ENCODE measurements at places on chromosomes 16 and 17.

GRCh38 chr16:24163935-24164334 lies 92.2 kb upstream of the CACNG3 start:
- DNase-seq, result no peak

DNA sequence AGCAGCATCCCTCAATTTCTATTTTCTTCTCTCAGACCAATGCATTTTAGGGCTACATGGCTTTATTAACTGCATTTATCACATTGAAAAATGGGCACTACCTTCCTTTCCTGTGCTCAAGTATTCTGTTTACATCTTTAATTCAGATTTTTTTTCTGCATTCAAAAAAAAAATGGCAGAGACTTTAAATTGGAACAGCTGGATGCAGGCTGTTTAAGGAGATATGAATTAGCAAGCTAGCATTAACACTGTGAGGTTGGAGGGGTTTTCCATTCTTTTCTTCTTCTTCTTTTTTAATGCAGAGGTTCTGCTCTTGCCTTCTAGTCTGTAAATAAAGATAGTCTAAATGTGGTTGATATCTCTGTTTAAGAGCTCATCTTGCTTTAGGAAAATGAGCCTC lies 242.9 kb upstream of the RBFOX1 start:
- no peak for DNase-seq

DNA sequence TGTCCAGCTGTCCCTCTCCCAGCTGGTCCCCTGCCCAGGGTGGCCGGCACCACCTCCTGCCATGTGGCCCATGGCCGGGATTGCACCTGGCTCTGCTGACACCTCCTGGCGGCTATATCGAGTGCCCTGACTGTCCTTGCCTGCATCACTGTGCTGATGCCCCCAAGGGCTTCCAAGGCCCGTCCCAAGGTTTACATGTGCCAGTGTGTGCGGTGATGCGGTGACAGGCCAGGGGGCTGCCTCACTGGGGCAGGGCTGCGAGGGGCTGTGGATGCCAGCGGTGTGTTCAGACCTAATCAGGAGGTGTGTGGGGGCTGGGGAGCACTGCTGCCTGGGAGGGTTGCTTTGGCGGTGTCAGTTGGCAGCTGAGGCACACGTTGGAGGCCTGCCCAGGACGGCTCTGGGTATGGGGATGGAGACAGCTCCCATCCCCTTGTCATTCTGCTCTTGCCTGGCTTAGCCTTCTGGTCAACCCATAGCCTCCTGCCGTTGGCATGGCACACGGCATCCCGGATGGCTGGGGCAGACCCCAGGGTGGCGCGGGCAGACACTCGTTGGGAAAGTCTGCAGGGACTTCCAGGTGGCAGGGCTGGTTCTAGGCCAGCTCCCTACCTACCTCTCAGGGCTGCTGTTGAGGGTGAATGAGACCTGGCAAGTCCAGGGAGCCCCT lies 5.5 kb downstream of the MAP2K3 start:
- no peak for DNase-seq

DNA sequence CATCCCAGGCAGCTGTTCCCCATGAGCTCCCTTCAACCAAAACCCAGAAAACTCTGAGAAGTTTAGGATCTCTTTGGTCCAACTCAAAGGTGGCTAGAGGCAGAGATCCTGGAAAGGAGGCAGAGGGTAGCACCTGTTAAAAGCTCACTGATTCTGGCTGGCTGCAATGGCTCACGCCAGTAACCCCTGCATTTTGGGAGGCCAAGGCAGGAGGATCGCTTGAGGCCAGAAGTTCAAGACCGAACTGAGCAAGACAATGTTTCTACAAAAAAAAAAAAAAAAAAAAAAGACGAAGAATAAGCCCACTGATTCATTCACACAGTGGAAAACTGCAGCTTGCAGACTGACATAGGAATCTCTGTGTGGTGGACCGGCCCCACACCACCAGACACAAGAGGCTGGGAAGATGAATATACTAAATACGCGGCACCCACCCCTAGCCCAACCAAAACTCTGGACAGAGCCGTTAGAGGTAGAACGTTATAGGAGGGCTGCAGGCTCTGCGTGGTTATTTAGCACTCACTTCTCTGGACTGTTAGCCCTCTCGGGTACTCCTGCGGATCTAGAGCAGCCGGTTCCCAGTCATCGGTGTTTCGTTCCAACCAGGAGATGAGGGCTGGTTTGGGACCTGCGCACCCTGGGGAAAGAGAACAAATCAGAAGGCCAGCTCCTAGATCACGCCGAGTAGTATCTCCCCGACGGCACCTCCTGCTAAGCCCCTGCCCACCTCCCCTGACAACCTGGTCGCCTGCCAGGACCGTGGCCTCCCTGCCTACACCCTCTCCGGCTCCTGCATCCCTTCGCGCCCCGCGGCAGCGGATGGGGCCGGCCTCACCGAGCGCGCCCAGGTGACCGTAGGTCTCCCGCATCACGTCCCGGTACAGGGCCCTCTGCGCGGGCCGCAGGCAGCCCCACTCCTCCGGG lies 925 bp downstream of the ZNF689 start:
- DNase-seq, result no peak

DNA sequence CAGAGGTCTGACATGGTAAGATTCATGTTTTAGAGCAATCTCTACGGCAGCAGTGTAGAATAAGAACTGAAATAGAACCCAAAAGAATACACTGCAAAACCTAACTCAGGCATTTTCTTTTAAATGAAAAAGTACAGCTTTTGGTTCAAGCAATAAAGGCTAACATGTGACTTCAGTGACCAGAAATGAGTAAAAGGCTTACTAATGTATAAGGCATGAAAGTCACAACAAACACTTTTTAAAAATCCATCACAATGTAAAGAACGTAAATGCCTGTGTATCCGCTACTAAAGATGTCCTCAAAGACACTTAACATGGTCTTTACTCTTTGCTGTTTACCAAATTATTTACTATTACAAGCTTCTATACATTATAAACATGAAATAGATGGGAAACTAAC lies 16.6 kb downstream of the KIAA0753 start:
- DNase-seq, result no peak

GRCh38 chr16:87369117-87369765 lies 14.3 kb downstream of the FBXO31 start:
- DNase-seq, result no peak

GRCh38 chr17:562174-562573 lies 152.5 kb downstream of the VPS53 start:
- no peak for DNase-seq

DNA sequence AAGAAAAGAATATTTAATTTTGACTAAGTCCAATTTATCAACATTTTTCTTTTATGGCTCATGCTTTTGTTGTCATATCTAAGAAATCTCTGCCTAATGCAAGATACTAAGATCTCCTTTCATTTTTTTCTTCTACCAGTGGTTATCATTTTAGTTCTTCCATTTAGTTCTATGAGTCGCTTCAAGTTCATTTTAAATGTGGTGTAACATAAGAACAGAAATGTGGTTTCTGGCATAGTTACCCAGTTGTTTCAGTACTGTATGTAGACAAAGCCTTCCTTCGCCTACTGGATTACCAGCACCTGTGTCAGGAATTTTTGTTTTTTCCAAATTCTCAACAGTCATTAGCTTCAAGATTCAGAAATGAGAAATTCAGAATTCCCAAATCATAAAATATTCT lies 175.7 kb downstream of the PARN start:
- DNase-seq, result peak; percentile 27

GRCh38 chr16:30699615-30700099 lies 686 bp downstream of the SRCAP start:
- DNase-seq, result no peak

- no peak for DNase-seq
Measured at GRCh38 chr16:89097392-89097772, 3.7 kb downstream of the ACSF3 start.

DNA sequence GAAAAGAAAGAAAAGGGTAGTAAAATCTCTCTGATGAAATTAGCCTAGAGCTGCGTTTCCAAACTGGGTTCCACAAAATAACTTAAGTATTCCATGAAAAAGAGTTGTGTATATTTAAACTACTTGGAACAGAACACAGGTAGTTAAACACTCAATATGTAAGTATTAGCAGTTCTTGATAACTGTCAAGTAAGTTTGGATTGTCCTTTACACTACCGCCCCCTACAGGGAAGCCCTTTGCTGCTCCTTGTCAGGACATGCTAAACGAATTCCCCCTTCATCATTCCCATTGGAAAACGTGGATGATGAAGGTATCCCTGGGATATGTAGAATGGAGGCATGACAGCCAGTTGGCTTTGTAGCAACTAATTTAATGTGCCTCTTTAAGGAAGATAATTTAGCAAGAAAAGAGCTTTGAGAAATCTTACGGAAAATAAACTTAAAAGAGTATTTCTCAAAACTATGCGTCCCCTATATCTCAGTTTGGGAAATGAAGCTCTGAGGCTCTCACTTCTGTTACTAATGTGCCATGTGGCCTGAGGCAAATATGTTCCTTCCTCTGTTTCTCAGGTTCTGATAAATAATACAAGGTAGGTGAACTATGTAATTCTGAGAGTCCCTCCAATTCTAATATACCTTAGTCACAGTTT lies 18.8 kb downstream of the NCBP3 start:
- peak; percentile 49 for DNase-seq

DNA sequence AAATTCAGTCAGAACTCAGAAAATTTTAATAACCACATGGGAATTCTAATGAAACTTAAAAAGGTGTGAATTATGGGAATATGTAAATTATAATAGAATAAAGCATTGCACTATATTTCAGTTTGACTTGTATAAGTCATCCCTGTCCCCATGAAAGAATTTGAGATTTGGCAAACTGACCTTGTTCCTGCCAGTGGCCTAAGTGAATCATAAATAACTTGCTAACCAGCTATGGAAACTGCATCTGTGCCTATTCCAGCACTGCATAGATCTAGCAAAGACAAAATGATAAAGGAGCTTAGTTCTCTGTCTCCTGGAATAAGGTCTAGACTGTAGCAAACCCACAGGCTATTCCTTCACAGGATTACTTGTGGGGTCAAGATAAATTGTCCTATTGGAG lies 106.8 kb upstream of the NOG start:
- DNase-seq, result no peak

DNA sequence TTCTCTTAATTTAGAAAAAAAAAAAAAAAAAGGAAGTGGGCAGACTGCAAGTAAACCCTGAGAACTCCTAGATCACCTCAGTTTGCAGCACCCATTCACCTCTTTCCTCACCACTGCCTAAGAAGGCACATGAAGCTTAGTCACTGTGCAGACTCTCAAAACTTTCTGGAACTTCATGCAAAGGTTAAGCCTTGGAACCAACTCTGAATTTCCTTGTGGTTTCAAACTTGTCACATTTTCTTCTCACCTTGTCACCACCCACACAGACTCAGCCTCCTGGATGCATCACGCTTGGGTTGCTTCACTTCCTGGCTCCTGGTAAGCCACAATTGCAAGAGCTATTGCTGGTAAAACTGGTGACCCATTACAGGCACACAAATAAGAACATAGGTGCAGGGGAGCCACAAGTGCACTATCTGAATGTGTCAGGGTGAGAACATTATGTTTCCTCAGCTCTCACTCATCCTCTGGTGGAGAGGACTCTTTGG lies 15.0 kb upstream of the CPD start:
- no peak for DNase-seq

DNA sequence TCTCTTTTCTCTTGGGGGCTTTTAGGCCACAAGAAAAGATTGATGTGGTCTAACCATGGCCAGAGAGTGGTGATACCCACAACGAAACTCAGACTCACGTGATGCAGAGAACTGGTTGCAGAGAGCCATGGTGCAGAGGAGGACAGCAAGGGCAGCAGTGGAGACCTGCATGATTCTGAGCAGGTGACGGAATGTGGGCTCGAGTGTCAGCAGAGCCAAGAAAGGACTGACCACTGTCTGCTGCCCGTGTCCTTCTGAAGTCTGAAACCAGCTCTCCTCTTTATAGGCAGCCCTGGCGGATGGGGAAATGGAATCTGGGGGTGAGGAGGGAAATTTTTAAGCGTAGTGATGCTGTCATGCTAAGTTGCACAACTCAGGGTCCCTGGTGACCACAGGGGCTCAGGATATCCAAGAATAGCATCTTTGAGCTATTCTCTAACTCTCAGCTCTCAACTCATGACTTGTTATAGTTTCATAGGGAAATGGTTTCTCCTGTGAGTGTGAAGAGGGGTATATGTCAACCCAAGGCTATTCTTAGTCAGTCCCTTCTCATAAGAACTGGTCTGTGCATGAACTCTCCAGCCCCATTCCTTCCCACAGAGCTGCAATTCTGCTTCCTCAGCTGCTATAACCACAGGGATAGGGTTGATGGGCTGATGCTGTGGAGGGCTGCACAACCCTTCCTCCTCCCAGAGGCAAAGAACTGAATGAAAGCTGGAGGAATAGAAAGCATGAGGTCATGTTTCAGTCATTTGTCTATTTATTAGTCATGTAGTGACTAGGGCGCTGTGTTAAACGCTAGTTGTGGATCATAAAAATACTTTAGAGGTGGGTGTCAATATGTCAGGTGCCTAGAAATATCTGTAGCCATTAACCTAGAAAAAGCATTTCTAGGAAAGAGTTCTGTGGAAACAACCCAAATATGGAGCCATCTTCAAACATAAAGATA lies at the start of gene CCL3:
TSS of gene CCL3 (minus strand) at position 256 of the 949 bp plus-strand sequence. CDS start at position 171, 85 bp downstream.
- DNase-seq, result no peak

- DNase-seq, result no peak
Measured at GRCh38 chr17:4566785-4567184, 6.4 kb upstream of the GGT6 start.

GRCh38 chr17:81428121-81428515 lies 32.9 kb downstream of the BAHCC1 start:
- DNase-seq, result no peak

GRCh38 chr16:47781673-47782072 lies 320.5 kb downstream of the PHKB start:
- DNase-seq, result no peak

DNA sequence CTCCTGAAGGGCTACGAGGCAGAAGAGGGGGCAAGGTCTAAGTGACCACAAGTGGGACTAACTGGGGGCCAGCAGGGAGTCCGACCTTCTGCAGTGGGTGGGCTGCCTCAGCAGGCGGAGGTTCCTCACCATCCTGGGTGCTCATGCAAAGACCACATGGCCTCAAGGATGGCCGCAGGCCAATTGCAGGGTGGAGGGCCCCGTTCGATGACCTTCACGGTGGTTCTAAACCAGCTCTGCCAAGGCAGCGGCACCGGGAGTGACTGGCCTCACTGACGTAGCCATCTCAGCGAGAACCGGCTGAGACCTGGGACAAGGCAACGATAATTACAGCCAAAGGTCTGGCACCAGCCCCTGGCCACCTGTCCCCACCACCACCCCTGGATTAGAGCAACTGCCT lies 5.7 kb downstream of the SMIM5 start:
- DNase-seq, result no peak

DNA sequence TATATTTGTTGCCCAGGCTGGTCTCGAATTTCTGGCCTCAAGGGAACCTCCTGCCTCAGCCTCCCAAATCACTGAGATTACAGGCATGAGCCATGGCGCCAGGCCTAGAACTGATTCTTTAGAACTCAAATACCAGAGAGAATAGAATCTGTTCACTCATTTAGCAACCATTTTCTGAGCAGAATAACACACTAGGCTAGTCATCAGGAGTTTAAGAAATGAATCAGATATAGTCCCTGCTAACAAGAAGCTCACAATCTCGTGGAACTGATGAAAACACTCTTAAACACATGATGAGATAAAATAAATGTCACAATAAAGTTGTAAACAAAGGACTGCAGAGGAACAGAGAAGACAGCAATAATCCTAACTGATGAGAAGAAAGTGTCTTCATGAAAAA lies 55.8 kb upstream of the ADCY9 start:
- no peak for DNase-seq

All from fibroblast of skin of left quadriceps (primary cell).